Spinal cord (tissue), 10 donors: ENCODE measurements at places on chromosomes 2 and 18. TPM values are rescaled to one million over a fixed set of nuclear protein-coding genes. Genes with fewer than 3 reads are reported as not detected.

NEMP2 gene
- polyA plus RNA-seq: 5.9 TPM

TPO gene
- polyA plus RNA-seq: 0.80 TPM

NFE2L2 gene
- polyA plus RNA-seq: 62.8 TPM

DYNAP gene
- 0.08 TPM for polyA plus RNA-seq

CYRIA gene
- polyA plus RNA-seq: 44.8 TPM

NT5DC4 gene
- not detected for polyA plus RNA-seq

GALNT3 gene
- 12.4 TPM for polyA plus RNA-seq

C2orf66 gene
- 3.0 TPM for polyA plus RNA-seq

C2orf92 gene
- 13.6 TPM for polyA plus RNA-seq
